Tibial nerve (tissue), 4 donors: ENCODE measurements at places on chromosomes 6 and 20. TPM values are rescaled to one million over a fixed set of nuclear protein-coding genes. Genes with fewer than 3 reads are reported as not detected.
A peak's percentile ranks its signal among the peaks of the same experiment; 100 is the strongest.

- H3K27me3 ChIP-seq = no peaks in the 10 kb centered on the region
- no peak overlapping the region for H3K4me3 ChIP-seq
- H3K4me1 ChIP-seq = peaks cover 41% of the 10 kb centered on the region
- no peak for DNase-seq
- no peaks in the 10 kb centered on the region for H3K36me3 ChIP-seq
Observed at GRCh38 chr20:20489054-20489453, 121.2 kb downstream of the INSM1 start.

DNA sequence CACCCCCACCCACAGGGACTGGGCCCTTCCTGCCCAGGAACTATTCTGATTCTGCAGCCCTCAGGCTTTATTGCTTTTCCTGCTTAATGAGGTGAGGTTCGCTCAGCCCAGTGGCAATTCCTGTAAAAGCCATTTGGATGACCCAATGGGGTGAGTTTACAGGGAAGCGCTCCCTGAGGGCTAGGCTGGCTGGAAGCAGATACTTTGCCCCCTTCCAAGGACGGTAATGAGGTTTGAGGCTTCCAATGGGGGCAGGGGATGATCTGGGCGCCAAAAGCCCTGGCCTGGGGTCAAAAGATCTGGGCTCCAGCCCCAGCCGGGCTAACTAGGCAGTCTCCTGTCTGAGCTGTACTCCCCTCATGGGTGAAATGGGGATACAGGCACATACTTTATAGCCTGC lies 41.8 kb downstream of the RIPOR3 start:
- H3K27ac ChIP-seq = no peak overlapping the region
- DNase-seq = no peak
- H3K4me3 ChIP-seq = no peak overlapping the region
- no peaks in the 10 kb centered on the region for H3K36me3 ChIP-seq

- no peaks in the 10 kb centered on the region for H3K36me3 ChIP-seq
- no peaks in the 10 kb centered on the region for H3K4me1 ChIP-seq
- H3K27me3 ChIP-seq = no peaks in the 10 kb centered on the region
- no peak overlapping the region for H3K4me3 ChIP-seq
- no peak for DNase-seq
- no peak overlapping the region for H3K27ac ChIP-seq
Observed at GRCh38 chr20:4130404-4131189, 115.2 kb upstream of the RNF24 start.

The GPR31 gene
- not detected for total RNA-seq

The DNMT3B gene
- total RNA-seq = 1.0 TPM

DNA sequence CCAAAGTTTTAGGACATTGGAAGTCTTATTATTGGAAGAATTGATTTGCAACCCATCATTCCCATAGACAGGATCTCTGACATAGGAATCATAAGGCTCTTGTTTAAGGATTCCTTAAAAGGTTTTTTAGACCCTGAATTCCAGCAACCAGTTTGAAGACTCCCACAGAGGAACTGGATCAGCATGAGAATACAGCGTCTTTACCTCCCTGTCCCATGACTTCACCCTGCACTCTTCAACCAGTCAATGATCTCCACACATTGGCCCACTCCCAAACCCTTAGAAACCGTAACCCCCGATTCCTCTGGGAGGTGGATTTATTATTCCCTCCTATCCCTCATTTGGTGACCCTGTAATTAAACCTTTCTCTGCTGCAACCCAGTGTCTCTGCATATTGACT lies 150.7 kb upstream of the PLCB4 start:
- H3K27me3 ChIP-seq = no peaks in the 10 kb centered on the region
- H3K36me3 ChIP-seq = no peaks in the 10 kb centered on the region
- H3K4me3 ChIP-seq = no peak overlapping the region
- H3K4me1 ChIP-seq = no peaks in the 10 kb centered on the region

DNA sequence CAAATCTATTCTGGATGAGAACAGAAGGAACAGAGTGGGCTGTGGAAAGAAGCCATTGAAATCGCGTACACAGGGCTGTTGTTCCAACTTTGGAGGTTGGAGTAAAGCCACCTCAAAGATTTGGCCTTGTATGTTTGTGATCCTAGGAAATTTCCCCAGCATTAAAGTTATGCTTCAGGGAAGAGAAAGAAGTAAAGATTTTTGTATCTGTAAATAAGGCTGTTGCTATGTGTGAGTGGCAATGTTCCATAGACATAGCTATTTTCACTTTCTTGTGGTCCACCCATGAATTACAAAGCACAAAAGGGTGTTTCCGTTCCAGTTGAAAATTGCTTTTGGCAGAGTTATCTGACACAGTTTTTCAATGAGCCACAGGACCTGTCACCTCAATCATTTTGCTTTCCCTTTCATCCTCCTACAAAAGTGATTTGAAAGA lies 321.3 kb downstream of the TFAP2B start:
- H3K27me3 ChIP-seq = no peaks in the 10 kb centered on the region
- no peak overlapping the region for H3K4me3 ChIP-seq
- no peak overlapping the region for H3K27ac ChIP-seq
- no peaks in the 10 kb centered on the region for H3K36me3 ChIP-seq
- H3K4me1 ChIP-seq = no peaks in the 10 kb centered on the region
- DNase-seq = no peak

The C20orf144 gene
- total RNA-seq = not detected

The HDGFL1 gene
- total RNA-seq = not detected

GRCh38 chr6:26537846-26538571 lies at the start of gene HMGN4:
Gene HMGN4, plus strand, starts transcription at chr6:26538366. Its CDS starts 6,841 bp downstream, at chr6:26545207.
- peak within 1 kb of the TSS; percentile 97 for H3K27ac ChIP-seq
- no peaks in the 10 kb centered on the region for H3K27me3 ChIP-seq
- peak within 1 kb of the TSS; percentile 75 for H3K4me3 ChIP-seq
- H3K4me1 ChIP-seq = peaks cover 53% of the 10 kb centered on the region

The GNRH2 gene
- 4.6 TPM for total RNA-seq

DNA sequence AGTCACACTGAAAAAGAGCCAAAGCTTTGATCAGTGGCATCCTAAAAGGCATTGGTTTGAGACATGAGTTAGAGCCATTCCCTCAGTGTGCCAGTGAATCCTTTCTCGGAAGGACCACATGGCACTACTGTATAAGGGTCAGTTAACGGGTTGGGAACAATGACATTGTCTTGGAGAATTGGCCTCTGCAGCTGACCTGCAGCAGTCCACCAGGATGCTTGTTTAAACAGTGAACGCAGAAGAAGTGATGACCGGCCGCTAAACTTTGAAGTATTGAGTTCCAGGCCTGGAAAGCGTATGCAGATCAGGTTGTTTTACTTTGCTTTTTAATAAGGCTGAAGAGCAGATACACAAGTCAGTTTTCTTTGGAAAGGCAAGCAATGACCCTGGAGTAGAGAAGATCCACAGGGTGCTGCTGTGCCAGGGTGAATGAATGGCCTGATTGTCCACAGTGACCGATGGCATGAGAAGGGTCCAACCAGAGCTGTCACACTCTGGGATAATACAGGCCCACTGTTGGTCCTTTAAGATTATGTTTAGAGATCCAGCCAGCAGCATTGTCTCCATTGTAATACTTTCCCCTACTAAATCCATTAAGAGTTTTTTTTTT lies 57.8 kb downstream of the GMPR start:
- H3K27ac ChIP-seq = no peak overlapping the region
- no peak overlapping the region for H3K4me3 ChIP-seq
- no peaks in the 10 kb centered on the region for H3K27me3 ChIP-seq
- no peaks in the 10 kb centered on the region for H3K4me1 ChIP-seq
- DNase-seq = no peak

- no peaks in the 10 kb centered on the region for H3K36me3 ChIP-seq
- no peak overlapping the region for H3K27ac ChIP-seq
- peaks cover 13% of the 10 kb centered on the region for H3K4me1 ChIP-seq
- no peak for DNase-seq
- no peak overlapping the region for H3K4me3 ChIP-seq
- no peaks in the 10 kb centered on the region for H3K27me3 ChIP-seq
Observed at GRCh38 chr6:35139924-35140638, 1.1 kb downstream of the TCP11 start.

The ZNF76 gene
- 41.6 TPM for total RNA-seq

The TAGAP gene
- total RNA-seq = 2.7 TPM

GRCh38 chr20:44404204-44405181 lies 49.0 kb downstream of the HNF4A start:
- no peak overlapping the region for H3K27ac ChIP-seq
- H3K4me3 ChIP-seq = no peak overlapping the region
- H3K4me1 ChIP-seq = no peaks in the 10 kb centered on the region
- H3K36me3 ChIP-seq = no peaks in the 10 kb centered on the region
- no peak for DNase-seq

The FNDC11 gene
- total RNA-seq = not detected

The RBPJL gene
- total RNA-seq = not detected

DNA sequence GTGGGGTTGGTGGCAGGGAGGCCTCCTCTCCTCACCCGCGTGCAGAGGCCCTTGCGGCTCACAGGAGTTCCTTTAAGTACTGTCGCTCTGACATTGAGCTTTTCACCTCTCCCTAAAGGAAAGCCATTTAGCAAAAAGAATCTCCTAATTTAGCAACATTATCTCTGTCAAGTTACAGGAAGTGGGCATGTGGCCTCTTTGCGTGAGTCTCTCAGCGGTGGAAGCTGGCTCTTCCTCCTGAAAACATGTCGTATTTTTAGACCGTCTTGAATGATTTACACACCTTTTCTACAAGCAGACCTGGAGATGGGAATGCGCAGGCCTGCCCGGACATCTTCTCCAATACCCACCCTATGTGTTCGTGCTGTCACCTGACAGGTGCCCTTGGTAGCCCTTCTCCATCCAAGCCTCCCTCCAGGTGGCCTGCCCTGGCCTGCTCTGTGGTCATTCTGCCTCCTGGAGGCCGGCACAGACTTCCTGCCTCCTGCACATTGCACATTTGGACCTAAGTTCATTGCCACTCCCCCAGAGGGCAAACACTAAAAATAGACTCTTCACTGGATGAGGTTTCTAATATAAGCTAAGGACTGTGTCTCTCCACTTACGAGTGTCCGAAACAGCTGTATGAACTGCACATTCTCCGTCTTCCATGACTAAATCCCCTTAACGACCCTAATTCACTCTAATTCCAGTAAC lies 18.5 kb upstream of the PHACTR3 start:
- no peak overlapping the region for H3K4me3 ChIP-seq
- H3K27me3 ChIP-seq = peaks cover 3% of the 10 kb centered on the region
- no peak overlapping the region for H3K27ac ChIP-seq
- H3K36me3 ChIP-seq = no peaks in the 10 kb centered on the region
- DNase-seq = no peak

The ADGRF1 gene
- not detected for total RNA-seq

The ZFP57 gene
- not detected for total RNA-seq

DNA sequence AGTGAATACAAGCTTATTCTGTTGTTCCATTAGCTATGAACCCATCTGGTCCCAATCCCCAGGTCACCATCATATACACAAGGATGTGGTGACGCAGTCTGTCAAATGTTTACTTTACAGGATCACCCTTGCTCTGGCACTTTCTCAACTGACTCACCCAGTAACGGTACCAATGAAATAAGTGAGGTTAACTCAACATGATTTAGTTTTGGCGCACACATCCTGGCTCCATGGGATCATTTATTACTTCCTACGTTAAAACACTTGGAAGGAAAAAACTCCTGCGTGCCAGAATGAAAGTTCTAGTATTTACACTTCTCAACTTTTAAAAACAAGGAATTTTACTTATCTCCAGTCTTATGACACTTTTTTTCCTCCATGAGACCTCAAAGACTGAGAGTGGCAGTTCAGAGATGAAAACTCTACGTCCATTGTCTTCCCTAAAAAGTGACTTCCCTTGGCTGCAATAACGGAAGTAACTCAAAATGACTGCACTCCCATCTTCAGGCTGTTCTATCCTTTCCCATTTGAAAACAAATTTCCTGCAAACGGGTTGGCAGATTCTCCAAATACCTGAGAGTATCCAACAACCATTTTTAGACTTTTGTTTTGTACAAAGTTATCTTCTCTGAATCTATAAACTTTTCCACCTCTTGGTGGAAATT lies 15.9 kb downstream of the AGPAT4 start:
- no peaks in the 10 kb centered on the region for H3K4me1 ChIP-seq
- no peaks in the 10 kb centered on the region for H3K27me3 ChIP-seq
- peak; percentile 19 for DNase-seq

GRCh38 chr6:80921861-80922460 lies 815.5 kb downstream of the BCKDHB start:
- no peaks in the 10 kb centered on the region for H3K27me3 ChIP-seq
- no peaks in the 10 kb centered on the region for H3K36me3 ChIP-seq
- H3K4me3 ChIP-seq = no peak overlapping the region
- H3K27ac ChIP-seq = no peak overlapping the region

The PRR18 gene
- 0.21 TPM for total RNA-seq

The IL17F gene
- total RNA-seq = not detected

The HLA-DQB2 gene
- 1.5 TPM for total RNA-seq

The LAMA5 gene
- total RNA-seq = 176 TPM

DNA sequence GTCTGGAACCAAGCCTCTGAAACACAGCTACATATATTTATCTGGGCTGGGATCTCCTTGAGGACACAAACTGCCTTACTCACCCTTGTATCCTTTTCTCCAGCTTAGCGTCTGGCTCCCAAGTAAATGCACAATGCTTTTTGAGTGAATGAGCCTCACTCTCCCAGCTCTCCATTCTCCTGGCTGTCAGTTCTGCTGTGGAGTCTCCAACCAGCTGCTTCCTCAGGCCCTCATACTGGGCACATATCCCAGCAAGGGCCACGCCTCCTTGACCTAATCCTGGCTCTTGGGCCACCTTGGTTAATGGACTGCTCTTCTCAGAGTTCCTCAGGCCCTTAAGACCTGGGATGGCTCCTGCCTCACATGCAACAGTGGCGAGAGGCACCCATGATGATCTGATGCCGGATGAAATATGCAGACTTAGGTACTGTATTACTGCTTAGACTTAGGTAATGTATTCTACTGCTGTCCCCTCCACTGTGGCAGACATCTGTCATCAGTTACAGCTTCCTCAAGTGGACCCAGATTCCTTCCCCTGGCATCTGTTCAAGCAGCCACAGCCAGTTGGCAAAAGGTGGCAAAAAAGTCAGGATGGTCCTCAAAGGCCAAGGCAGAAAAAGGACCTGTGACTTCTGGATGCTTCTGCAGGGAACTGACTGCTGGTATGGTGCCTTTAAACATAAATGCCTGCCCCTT lies 16.5 kb downstream of the SNHG17 start:
- peaks cover 94% of the 10 kb centered on the region for H3K36me3 ChIP-seq
- H3K27me3 ChIP-seq = no peaks in the 10 kb centered on the region
- peak; percentile 23 for DNase-seq
- H3K4me1 ChIP-seq = no peaks in the 10 kb centered on the region
- no peak overlapping the region for H3K27ac ChIP-seq

- no peak overlapping the region for H3K4me3 ChIP-seq
- no peaks in the 10 kb centered on the region for H3K27me3 ChIP-seq
- DNase-seq = no peak
- no peaks in the 10 kb centered on the region for H3K36me3 ChIP-seq
Observed at GRCh38 chr6:485655-486170, 94.2 kb downstream of the IRF4 start.

DNA sequence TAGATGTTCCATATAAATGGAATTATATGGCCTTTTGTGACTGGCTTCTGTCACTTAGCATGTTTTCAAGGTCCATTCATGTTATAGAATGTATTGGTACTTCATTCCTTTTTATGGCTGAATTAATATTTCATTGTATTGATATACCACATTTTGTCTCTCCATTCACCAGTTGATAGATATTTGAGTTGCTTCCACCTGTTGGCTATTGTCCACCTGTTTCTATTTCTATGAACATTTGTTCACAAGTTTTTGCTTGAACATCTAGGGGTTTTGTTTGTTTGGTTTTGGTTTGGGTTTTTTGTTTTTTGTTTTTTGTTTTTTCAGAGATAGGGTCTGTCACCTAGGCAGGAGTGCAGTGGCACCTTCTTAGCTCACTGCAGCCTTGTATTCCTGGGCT lies 23.2 kb downstream of the WFDC3 start:
- H3K27me3 ChIP-seq = no peaks in the 10 kb centered on the region
- H3K36me3 ChIP-seq = no peaks in the 10 kb centered on the region
- DNase-seq = no peak
- peaks cover 14% of the 10 kb centered on the region for H3K4me1 ChIP-seq
- no peak overlapping the region for H3K27ac ChIP-seq

The SIRPA gene
- total RNA-seq = 53.0 TPM
